Activated CD8-positive, alpha-beta memory T cell treated with anti-CD3 and anti-CD28 coated beads for 4 hours (primary cell): ENCODE measurements at places on chromosomes 12 and 14.

DNA sequence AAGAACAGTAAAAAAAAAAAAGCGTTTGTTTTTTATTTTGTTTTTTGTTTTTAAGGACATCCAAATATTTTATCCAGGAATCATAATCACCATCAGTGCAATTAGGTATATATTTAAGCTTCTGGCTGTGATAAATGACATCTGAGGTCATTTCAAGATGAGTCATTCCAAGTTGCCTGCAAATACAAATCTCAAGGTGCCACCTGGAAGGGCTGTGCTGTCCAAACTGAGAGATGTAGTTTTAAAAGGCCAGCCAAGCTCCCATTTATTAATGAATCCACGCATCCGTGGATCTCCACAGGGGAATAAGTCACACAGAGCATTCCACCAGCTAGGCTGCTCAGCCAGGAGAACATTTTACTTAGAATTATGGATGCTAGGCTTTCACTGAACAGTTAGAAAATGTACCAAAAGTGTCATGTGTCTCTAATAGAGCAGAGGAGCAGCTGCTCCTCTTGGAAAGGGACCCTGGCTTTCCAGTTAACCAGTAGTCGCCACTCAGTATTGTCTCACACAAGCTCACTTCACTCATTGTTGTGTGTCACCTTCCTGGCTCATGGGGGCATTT is 1151.4 kb upstream of the TMEM132C start:
- no peak for DNase-seq

GRCh38 chr12:12010277-12011039 is 60.3 kb upstream of the BCL2L14 start:
- no peak for DNase-seq

DNA sequence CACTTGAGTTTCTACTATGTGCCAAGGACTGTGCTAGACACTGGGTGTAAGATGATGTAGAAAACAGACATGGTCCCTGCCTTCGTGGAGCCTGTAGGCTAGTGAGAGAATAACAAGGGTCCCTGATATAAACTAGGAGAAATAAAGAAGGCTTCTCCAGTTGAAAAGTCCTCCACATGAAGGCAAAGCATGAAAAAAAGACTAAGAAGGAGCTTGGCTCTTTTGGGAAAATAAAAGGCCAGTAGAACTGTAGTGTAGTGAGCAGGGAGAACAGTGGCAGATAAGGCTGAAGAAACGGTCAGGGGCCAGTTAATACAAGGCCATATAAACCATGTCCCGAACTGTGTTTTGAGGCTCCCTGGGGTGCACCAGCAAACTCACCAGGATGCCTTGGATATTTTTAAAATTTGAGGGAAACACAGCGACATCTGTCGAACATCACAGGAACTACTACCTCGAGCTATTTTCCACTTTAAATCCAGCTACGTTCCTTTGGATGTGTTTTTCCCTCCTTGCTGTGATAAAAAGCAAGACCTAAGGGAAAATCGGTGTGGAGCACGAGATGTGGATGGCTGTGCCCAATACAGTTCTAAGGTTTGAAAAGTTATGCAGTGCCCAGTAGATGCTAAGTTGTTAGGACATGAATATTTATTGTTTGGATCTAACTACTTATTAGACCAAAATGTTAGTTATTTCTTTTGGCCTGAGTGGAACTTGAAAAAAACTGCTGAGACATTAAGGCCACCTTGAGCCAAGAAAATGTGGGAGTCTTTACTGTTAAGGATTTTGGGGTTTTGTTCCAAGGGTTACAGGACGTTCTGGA is 8.5 kb upstream of the CFL2 start:
- DNase-seq, result no peak

GRCh38 chr14:92253381-92253894 is 69.5 kb upstream of the SLC24A4 start:
- DNase-seq, result no peak

DNA sequence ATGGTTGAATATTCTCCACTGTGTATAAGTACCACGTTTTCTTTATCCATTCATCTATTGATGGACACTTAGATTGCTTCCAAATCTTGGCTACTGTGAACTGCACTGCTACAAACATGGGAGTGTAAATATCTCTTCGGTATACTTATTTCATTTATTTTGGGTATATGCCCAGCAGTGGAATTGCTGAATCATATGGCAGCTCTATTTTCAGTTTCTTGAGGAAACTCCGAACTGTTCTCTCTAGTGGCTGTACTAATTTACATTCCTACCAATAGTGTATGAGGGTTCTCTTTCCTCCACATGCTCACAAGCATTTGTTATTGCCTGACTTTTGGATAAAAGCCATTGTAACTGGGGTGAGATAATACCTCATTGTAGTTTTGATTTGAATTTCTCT is 623.1 kb upstream of the LRFN5 start:
- no peak for DNase-seq

GRCh38 chr12:6627616-6628015 is 8.1 kb downstream of the LPAR5 start:
- DNase-seq, result no peak

DNA sequence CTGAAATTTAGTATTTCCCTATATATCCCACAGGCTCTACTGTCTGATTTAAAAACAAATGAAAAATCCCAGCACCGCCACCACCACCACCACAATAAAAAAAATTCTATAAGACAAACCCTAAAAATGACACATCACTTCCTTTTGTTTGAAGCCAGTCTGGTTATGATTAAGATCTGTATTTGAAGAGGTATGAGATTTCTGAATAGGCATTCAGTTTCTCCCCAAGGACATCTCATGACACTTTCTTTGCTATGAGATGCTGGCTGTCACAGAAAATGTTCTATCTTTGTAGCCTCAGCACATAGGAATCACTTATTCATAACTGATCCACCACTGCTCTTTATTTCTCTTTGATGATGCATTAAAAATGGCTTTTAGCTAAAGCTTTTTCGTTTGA is 1071.0 kb downstream of the SLC6A15 start:
- DNase-seq, result no peak

GRCh38 chr14:69532561-69533340 is 41.9 kb downstream of the CCDC177 start:
- DNase-seq, result no peak

DNA sequence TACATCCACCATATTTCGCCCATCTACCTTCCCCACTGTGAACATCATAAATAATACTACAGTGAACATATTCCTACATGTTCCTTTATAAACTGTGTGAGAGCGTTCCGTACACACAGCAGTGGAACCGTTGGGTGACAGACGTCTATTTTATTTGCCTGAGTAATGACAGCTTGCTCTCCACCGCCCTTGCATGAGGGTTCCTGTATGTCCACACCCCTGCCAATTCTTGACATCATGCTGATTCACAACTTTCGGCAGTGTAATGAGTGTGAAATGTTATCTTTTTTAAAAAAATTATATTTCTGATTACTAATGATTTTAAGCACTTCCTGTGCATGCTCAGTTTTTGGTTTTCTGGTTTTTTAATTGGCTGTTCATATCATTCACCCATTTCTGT is 4.3 kb upstream of the RAD52 start:
- no peak for DNase-seq

- DNase-seq, result no peak
Observed at GRCh38 chr14:22811722-22812121, 3.5 kb downstream of the SLC7A7 start.

DNA sequence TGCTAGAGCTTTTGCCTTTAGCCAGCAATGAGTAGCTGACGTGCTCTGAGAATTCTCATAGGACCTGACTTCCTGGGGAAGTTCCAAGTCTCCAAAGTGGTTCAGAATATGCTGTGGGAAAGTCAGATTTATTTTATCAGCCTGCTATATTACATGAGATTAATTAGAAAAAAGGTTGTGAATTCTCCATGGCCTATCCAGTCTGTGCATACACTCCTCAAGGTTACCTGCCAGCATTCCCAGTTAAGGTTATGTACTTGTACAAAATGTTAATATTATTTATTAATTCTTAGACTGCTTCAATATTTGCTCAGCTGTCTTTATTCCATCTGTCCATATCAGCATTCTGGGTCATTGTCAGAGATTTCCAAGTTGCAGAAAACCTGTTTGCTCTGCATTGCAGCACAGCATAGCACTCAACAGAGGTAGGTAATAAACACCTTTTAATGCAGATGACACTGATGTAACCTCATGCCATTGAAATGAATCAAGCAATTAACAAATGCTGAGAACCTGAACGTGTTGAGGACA is 2.7 kb upstream of the SEL1L start:
- DNase-seq, result no peak

GRCh38 chr14:74586681-74587362 is 25.2 kb downstream of the LTBP2 start:
- no peak for DNase-seq

DNA sequence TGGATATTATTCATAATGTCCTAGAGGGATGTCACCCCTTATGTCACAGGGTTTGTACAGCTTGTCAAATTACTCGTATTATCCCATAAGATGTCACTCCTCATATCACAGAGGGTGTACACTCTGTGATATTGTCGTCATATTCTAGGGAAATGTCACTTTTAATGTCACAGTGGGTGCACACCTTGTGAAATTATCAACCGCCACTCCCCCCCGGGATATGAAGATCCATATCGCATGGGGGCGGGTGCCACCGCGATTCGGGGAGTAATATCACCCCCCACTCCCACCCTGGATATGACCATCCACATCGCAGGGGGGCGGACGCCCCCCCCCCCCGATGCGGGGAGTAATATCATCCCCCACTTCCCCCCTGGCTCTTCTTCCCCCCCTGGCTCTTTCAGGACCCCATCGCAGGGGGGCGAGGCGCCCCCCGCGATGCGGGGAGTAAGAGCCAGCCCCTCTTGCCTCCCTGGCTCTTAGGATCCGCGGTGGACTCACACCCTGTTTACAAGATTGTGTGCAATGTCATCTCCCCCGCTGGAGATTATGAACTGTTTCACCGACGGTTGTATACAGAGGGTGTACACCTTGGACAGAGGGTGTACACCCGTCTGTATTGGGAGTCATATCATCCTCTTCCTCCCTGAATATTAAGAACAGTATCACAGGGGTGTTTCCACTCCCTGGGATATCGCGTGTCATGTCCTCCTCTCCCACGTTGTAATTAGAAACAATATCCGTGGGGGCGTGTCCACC is 92.8 kb downstream of the FRMD6 start:
- no peak for DNase-seq

GRCh38 chr12:92608151-92609091 is 94.4 kb upstream of the PLEKHG7 start:
- no peak for DNase-seq

DNA sequence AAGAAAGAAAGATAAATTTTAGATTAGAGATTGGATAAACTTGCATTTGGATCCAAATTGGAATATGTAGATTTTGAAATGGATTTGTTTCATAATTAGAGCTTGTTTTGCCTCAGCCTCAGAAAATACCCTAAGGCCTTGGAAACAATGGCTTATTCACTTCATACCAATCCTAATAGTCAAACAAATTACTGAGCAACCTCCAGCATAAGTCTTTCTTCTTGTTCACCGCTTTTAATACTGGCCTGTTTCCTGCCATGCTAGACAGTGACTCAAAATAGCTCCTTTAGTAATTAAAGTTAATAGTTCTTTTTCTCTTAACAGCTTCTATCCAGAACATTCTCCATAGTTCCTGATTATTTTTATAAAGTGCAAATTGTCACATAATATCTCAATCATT is 110.9 kb upstream of the DNM1L start:
- DNase-seq, result no peak

- no peak for DNase-seq
Observed at GRCh38 chr12:20527417-20528163, 159.3 kb downstream of the PDE3A start.

DNA sequence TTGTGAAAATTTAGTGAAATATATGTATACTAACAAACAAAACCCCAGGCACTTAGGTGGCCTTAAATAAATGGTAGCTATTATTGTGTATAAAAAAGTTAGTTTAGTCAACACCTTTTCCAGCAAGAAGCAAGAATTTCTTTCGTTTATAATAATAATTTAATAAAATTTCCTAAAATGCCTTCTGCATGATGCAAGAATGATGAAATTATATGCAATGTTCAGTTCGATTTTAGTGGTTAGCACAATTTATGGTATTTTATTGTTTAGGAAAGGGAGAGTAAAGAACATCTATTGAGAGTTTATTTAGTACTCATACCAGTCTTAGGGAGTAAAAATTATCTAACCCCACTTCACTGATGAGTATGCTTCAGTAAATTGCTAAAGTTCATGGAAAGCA is 290.8 kb downstream of the APAF1 start:
- DNase-seq, result no peak

DNA sequence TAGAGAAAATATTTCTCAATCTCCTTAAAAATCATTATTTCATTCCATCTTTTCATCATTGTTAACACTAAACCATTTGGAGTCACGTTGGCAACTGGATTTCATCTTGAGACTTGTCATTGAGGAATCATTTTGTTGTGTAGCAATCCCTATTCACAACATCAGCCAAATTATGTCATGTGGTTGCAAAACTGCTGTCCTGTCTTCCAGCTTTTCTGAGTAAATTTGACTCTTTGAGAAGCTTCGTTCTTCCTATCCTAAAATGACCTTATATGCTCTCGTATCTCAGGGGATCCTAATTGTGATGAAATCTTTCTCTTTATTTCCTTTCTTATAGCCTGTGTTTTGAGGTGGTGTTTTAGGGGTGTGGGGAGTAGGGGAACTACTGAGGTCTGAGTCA is 30.6 kb upstream of the KICS2 start:
- no peak for DNase-seq

DNA sequence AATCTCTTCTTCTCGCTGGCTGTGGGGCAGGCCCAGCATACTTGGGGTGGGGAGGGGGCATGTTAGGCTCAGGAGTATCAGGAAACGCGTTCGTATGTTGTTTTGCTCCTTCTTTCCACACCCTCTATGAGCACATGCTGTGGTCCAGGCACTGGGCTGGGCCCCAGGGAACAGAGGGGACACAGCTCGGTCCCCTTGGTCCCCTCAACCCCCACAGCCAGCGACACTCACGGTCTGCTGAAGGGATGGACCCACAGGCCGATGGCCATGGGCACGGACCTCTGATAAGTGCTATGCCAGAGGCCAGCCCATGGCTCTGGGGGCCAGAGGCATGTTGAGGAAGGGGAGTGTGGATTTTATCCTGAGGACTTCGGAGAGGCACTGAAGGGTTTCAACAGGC is 6.2 kb downstream of the IFI27 start:
- DNase-seq, result no peak

DNA sequence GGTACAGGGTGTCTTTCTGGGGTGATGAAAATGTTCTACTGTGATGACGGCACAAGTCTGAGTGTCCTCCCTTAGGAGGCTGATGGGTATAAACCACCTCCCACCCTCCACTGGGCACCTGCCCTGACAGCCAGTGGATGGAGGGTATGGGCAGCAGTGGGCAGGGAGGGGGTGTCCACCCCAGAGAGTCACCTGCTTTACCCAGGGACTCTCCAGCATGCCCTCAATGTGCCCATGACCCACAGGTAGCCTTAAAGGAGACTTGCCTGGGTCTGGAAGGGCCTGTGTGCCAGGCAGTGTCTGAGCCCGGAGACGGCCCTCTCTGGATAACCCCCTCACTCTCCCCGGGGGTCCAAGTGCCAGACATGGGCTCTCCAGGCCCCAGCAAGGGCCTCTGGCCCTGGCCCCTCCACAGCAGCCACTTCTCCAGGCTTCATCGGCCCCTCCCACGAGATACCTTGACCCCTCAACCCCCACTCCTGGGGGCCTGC is 38.8 kb downstream of the CCNK start:
- no peak for DNase-seq
